ENCODE measurements at places on chromosomes 2 and 18. TPM values are rescaled to one million over a fixed set of nuclear protein-coding genes. Genes with fewer than 3 reads are reported as not detected.

Gene MC5R
- total RNA-seq = not detected

Gene DSG4
- not detected for total RNA-seq

Gene MAP2
- 5.3 TPM for total RNA-seq

Gene FEV
- total RNA-seq = not detected

Gene DSG2
- 136 TPM for total RNA-seq

Gene ABHD3
- 6.7 TPM for total RNA-seq

Gene RBM44
- total RNA-seq = 0.24 TPM

Gene DSG1
- total RNA-seq = 0.72 TPM

Gene SLC5A6
- total RNA-seq = 34.7 TPM

Gene TMEM247
- total RNA-seq = not detected

Gene B3GNT7
- total RNA-seq = 1.7 TPM

Gene MOGAT1
- total RNA-seq = not detected

Gene SALL3
- not detected for total RNA-seq

Gene DES
- not detected for total RNA-seq

Gene ANTXR1
- 4.6 TPM for total RNA-seq

Gene C2orf76
- 3.4 TPM for total RNA-seq

Gene CYRIA
- total RNA-seq = 4.3 TPM

Gene CDCA7
- total RNA-seq = 3.1 TPM

Gene NXPH2
- not detected for total RNA-seq

Gene MAPK4
- 0.48 TPM for total RNA-seq

All from tracheal epithelial cell (primary cell).